Fibroblast of skin of right quadriceps (primary cell): ENCODE measurements at places on chromosomes 4 and X.

DNA sequence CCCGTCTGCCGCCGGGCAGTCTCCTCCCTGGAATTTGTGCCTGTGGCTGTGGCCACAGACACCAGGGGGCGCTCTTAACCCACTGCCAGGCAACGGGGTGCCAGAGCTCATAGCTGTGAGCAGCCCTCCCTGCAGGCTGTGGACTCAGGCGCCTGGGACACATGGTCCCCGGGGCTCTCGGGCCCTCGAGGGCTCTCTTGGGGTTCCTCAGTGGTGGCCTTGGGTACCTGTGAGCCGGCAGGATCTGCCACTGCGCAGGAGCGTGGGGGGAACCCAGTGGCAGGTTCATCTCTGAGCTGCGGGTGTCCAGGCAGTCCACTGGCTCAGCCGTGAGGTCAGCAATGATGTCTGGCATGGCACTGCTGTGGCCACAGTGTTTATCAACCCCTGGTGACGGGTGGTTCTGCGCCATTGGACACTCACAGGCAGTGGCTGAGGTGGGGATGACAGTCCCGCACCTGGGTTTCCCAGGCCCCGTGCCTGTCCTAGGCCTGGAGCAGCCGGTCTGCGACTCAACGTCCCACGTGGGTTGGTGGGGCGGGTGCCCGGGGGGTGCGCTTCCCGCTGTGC, 37.2 kb downstream of the PCGF3 start:
- DNase-seq, result peak; percentile 34

GRCh38 chr4:30769093-30769492, 48.9 kb downstream of the PCDH7 start:
- no peak for DNase-seq

- DNase-seq, result no peak
Observed at GRCh38 chr4:27008679-27009078, 148.0 kb downstream of the STIM2 start.

DNA sequence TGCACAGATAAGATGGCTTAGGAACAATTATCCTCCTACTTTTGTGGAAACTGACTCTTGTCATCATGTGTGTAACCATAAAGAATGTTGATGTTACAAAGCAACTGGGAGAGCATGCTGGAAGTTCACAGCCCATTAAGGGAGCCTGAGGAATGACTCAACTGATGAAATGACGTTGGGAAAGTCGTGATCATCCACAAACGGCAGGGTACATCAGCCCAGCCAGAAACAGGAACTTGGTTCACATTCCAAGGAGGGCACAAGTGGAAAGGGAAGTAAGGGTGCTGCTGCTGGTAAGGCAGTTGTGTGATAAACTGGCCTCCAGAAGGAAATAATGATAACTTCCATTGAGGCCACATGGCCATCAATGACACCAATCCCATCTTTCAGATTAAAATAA, 6.7 kb downstream of the TEC start:
- peak; percentile 25 for DNase-seq

DNA sequence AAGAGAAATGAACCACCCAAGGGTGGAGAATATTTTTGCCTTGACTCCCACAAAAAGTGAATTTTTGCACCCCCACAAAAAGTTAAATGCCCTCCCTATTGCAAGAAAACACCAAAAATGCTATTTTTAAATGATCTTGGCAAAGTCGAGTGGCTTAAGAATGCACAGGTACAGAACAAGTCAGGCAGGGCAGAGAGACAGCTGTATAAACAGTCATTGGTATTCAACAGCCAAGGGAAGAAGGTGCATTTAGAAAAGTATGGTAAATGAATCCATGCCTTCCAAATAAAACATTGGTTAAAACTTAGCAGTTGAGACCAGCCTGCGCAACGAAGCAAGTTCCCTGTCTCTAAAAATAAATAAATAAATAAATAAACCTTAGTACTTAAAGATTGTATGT, 169.3 kb downstream of the CHIC2 start:
- DNase-seq, result no peak

DNA sequence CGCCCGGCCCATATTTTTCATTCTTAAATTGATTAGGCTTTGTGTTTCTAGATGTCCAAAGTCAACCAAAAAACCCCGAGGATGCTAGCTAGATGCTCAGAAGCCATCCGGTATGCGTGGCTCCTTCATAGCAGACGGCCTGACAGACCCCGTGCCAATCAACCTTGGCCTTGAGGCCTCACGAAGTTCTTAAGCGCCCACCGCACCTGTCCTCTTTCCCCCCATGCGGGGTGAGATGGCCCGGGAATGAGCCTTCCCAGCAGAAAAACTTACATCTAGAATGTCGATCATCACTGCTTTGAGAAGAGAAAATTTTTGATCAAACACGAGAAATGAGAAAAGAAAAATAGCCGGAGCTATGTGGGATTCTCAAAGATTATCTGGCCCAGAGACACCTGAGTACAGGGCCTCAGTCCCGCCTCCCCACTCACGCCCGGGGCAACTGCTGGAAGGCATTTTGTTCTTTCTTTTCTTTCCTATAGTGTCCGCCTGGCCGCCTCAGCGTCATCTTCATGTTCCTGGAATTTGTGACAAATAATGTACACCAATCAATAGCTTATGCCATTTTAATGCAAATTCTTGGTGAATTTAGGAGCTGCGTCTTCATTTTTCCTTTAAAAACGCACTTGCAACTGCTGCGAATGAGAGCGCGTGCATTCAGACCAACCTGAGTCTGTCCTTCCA, 1.6 kb upstream of the NAT8L start:
- no peak for DNase-seq

- DNase-seq, result no peak
Observed at GRCh38 chr4:153825691-153826090, 36.8 kb upstream of the SFRP2 start.

DNA sequence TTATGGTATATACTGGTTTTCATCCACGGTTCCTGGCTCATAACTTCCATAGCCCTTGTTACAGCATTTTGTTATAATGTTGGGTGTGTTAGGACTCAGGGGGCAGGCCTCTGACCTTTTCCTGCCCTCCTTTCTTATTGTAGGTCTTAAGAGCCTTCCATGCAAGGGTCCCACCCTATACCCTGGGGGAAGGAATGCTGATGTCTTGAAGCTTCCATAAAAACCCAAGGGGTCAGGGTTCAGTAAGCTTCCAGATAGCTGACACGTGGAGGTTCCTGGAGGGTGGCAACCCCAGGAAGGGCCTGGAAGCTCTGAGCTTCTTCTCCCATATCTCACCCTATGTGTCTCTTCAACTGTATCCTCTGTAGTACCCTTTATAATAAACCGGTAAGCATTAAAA, 29.6 kb downstream of the ATP11C start:
- DNase-seq, result no peak

GRCh38 chr4:950136-951020, 18.1 kb downstream of the TMEM175 start:
- no peak for DNase-seq

DNA sequence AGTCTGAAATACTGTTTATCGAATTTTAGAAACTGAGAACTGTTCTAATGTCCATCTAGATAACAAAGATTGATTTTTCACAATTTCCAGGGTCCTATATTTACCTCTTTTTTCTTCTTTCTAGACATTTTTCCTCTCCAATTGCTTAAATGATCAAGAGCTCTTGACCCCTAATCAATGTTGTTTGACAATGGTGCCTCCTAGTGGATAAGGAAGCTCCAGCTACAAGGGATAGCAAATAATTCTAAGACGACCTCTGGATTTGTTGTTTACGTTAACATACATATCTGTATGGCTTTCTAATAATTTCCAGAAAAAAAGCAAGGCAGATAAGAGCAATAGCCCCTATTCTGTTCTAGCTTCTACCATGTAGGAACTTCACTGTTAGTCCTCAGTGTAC, 35.8 kb downstream of the GPR82 start:
- DNase-seq, result peak; percentile 9

- peak; percentile 80 for DNase-seq
Observed at GRCh38 chrX:49995107-49995731, 72.8 kb downstream of the CLCN5 start.

DNA sequence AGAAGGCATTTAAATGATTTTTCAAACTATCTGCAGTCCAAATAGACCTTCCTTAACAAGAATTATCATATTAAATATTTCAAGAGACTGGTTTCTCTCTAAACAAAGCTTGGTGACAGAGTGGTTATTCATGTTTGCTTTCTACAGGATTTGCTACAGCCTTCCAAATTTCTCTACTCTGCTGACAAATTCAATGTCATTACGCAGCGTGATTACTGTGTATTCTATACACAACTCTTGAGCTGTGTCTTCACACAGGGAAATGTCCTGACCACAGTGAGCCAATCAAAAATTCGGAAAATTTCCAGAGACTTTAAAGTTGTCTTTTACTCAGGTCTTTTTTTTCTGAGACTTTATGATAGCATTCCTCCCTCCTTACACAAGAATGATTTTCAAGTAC, 75.6 kb downstream of the EFHC2 start:
- no peak for DNase-seq

DNA sequence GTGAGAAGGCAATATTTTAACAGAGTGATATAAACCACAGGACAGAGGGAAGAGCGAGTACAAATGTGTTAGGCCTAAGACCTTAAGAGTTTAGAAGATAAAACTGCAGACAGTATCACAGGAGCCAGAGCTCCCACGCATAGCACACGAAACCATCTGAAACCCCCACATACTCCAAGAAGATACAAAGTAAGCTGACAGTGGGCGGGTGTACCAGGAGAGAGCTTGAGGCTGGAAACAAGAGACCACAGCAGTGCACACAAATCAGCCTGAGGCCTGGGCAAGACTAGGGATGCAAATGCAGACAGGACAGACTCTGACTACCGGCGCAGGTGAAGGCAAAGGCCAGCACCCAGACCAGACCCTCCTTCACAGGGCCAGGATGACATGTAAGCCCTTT, 54.1 kb upstream of the ARHGAP24 start:
- DNase-seq, result no peak

GRCh38 chrX:69185886-69186285, 20.6 kb upstream of the PJA1 start:
- no peak for DNase-seq

DNA sequence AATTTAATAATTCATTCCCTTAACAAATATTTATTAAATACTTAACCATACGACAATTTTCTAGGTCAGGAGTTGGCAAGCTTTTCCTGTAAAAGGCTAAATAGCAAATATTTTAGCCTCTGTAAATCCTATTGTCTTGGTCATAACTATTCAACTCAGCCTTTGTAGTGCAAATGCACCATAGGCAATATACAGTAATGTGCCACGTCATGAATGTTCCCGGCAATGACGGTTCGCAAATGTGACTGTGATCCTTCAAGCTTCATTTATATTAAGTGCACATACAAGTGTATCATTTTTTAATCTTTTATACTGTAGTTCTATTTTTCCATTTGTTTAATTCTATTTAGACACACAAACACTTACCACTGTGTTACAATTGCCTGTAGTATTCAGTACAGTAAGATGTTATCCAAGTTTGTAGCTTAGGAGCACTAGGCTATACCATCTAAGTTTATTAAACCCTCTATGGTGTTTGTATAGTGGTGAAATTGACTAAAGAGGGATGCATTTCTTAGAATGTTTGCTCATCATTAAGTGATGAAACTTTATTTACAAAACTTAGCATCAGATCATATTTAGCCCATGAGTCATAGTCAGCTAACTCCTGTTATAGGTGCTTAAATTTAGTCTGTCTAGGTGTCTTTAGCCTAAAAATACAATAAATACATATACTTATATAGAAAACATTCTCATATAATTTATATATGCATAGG, 553.6 kb downstream of the STPG2 start:
- no peak for DNase-seq

DNA sequence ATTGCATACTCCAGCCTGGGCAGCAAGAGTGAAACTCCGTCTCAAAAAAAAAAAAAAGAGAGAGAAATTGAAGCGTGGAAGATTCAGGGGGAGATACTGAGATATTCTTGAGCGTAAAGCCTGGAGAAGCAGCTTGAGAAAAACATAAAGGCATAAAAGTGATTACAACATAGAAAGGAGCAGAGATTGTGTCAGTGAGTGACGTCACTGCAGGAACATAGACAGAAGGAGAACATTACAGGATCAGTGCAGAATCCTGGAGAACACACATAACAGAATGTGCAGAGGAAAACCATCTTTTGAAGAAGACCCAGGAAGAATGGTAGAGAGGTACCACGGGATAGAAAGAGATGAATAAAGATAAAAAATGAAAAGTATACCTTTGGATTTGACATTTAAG, 147.0 kb downstream of the APBB2 start:
- no peak for DNase-seq

- DNase-seq, result peak; percentile 80
Observed at GRCh38 chrX:10404436-10404835, 215.9 kb downstream of the MID1 start.

DNA sequence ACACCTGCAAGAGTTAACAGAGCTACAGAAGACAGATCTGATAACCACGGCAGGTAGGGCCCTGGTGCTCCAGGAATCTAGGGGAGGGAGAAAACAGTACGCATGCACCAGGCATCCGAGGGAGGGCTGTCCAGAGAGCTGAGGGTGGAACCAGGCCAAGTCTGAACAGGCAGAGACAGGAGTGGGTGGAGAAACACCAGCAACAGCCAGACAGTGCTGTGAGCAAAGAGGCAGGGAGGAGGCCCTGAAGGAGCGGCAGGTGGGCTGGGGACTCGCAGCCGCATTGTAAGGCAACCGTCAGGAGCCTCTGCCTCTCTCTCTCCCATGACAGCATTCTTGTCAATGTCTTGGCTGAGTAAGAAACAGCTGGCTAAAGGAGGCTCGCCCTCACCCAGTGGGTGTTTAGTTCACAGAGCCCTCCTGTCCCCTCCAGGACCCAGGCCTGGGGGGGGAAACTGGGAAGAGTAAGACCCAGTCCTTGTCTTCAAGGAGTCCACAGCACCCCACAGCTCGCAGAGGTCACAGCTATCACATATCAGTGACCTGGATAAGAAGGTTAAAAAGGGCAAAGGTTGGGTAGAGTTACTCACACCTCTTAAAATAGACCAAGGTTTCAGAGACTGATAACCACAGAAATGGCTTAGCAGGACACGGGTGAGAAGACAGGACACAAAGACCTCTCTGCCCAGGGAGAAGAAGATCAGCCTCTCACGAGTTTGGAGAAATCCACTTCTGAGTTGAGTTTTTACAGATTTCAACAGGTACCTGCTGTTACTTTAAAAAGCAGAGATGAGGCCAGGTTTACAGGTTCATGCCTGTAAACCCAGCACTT, 10.5 kb downstream of the ACSL1 start:
- peak; percentile 34 for DNase-seq

- DNase-seq, result no peak
Observed at GRCh38 chrX:51316271-51316670, 16.4 kb upstream of the NUDT10 start.
